Stimulated activated CD8-positive, alpha-beta memory T cell treated with anti-CD3 and anti-CD28 coated beads, Interleukin-7, amount 100 ng/mL, for 1 hour (primary cell): ENCODE measurements at places on chromosomes 7 and 10.

- DNase-seq: no peak
These were observed 22.7 kb upstream of the MKRN1 start for GRCh38 chr7:140501966-140502365.

GRCh38 chr7:1845536-1846311 is 175.6 kb downstream of the ELFN1 start:
- no peak for DNase-seq

GRCh38 chr10:50232261-50232639 is 19.1 kb downstream of the ASAH2 start:
- DNase-seq: no peak

DNA sequence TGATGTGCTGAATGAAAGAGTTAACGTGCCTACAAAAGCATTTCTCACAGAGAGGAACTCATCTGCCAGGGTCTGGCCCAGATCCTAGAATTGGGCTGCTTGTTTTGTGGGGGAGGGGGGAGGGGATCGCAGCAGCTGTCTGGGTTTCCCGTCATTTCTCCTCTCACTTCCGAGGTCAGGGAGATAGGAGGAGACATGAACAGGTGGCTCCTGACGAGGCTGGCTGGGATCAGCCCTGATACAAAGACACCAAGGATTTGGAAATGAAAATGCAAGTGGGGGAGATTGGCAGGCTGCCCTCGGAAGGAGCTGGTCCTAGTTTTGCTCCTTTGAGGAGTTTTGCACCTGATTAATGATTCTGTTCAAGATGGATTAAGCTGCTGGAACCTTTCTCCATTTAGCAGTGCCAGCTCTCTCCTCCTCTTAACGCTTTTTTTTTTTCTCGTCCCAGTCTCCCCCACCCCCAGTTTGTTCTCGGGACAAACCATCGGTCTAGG is 86.8 kb upstream of the KMT2C start:
- DNase-seq: no peak

GRCh38 chr10:33122014-33122809 is 164.2 kb upstream of the ITGB1 start:
- no peak for DNase-seq

GRCh38 chr7:68587599-68587998 is 1010.7 kb upstream of the AUTS2 start:
- no peak for DNase-seq

DNA sequence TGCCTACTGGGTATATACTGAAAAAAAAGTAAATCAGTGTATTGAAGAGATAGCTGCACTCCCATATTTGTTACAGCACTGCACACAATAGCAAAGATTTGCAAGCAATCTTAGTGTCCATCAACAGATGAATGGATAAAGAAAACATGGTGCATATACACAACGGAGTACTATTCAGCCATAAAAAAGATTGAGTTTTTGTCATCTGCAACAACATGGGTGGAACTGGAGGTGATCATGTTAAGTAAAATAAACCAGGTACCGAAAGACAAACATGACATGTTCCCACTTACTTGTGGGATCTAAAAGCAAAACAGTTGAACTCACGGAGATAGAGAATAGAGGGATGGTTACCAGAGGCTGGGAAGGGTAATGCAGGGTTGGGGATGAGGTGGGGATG is 34.2 kb upstream of the FAM171A1 start:
- DNase-seq: no peak

DNA sequence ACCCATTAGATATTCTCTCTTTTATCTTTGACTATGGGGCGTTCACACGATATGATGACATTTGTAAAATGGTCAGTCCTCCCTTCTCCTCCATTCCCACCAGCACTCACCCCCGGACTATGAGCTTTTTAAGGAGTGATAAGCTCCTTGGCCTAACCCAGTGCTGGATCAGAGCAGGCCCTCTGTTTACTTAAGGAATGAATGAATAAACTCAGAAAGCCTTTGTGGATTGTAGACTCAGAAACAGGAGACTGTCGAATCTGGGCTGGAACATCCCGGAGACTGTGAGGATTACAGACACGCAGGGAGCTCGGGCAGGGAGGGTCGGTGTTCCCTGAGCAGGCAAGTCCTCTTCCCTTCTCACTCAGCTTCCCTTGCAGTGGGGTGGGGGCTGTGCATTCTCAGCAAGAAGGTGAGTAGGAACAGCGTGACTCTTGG is 6.8 kb upstream of the ZCCHC24 start:
- no peak for DNase-seq

GRCh38 chr10:109411917-109412316 is 511.4 kb downstream of the XPNPEP1 start:
- DNase-seq: no peak

DNA sequence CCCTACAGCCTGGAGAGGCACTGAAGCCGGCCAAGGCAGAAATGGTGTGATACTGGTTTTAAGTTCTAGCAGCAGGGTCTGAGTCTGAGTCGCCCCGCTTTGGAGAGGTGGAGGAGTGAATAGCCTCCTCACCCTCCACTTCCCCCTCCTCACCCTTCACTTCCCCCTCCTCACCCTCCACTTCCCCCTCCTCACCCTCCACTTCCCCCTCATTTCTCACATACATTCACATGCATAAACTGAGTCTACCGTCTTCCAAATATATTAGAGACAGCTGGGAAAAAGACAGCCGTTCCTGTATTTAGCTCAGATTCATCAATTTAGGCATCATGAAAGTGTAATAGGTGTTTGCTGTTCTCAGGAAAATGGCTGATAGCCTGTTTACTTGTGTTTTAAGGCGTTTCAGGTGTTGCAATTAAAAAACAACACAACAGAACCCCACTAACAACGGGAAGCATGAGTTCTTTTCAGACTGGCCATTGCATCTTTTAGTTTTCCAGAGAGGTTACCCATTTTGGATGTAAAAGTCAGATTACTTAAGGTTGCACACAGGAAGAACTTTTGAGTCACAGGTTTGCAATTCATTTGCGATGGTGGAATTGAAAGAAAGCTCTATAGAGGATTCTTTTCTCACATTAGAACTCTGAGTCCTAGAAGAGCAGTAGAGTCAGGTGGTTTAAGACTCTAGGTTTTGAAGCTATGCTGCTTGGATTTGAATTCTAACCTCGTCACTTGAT is 861 bp downstream of the NRBF2 start:
- DNase-seq: no peak
